B cell (primary cell): ENCODE measurements at places on chromosomes 4 and X. TPM values are rescaled to one million over a fixed set of nuclear protein-coding genes. Genes with fewer than 3 reads are reported as not detected.

DNA sequence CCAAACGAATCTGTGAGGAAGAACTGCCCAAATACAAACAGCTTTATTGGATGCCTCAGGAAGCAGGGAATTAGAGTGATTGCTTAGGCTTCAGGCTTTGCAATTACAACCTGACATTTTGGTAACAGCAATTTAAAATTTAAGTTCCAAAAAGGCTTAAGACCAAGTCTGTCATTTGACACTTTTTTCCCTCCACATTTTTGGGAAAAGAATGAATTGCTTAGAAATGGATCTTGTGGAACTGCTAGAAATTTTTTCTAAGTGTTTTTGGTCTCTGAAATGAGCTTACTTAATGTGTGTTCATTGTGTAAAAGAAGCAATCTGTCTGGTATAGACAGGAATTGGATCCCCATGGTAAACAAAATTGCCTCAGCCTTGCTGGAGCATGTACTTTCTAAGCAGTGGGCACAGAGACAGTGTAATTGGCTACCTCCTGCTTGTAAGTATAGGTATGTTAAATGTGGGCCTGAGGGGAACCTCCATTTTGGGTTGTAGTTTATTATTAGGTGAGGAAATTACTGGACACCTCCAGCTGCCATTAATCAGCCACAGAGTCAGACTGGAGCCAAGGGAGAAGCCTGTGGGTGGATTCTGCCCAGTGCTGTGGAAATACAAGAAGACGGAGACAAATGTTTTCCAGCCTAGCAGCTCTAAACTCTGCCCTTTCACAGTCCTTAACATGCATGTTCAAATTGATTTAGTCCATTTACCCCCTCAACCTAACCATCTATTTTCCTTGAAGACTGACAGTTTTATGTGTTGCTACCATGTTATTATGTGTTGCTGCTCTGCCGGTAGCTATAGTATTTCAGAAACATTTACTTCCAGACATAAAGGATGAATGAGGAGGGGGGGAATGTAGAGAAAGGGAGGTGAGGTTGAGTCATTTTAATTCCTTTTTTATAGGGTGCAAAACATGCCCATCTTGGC, 473.0 kb downstream of the SPRY1 start:
- H3K27me3 ChIP-seq, result no peaks in the 10 kb centered on the region
- DNase-seq, result no peak
- H3K27ac ChIP-seq, result no peak overlapping the region
- H3K4me1 ChIP-seq, result no peaks in the 10 kb centered on the region
- H3K4me3 ChIP-seq, result no peak overlapping the region

DNA sequence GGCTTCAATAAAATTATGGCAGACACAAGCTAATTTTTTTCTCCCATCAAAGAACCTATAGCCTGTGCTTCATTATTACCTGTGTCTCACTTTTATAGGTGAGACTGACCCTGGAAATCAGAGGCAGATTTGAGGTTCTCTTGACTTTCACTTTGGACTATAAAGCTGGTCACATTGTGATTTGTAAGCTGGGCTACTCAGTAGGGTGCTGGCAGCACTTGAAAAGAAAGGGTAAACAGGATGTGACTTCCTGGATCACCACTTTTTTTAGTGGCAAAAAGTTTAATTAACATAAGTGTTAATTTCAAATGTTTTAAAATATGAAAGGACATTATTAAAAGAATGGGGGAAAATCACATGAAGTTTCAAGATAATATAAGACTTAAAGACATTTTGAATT, 50.6 kb upstream of the GATB start:
- no peak overlapping the region for H3K4me3 ChIP-seq
- H3K27ac ChIP-seq, result no peak overlapping the region
- H3K36me3 ChIP-seq, result no peaks in the 10 kb centered on the region
- no peak for DNase-seq

NUDT10 gene
- total RNA-seq, result 0.36 and 0.44 TPM in 2 replicates

NAT8L gene
- total RNA-seq, result 0.25 and 0.34 TPM in 2 replicates

DNA sequence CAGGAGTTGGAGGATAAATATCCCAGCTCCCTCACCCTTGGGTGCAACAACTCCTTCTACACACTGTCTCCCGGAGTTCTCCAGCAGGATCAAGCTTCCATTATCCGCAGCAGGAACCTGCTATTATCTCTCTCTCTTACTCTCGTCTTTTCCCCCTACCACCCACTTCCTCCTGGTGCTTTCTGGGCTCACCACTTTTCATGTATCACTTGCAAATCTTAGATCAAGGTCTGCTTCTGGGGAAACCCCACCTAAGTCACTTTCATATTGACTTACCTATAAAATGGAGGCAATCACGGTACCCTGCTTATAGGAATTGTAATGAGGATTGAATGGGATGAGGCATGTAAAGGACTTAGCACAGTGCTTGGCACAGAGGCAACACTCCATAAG, 589.5 kb downstream of the BCOR start:
- peak; percentile 36 for DNase-seq
- H3K36me3 ChIP-seq, result no peaks in the 10 kb centered on the region
- no peak overlapping the region for H3K4me3 ChIP-seq

GRCh38 chr4:8434251-8435073, 6.1 kb downstream of the ACOX3 start:
- peak overlapping the region; percentile 55 for H3K27ac ChIP-seq
- H3K36me3 ChIP-seq, result peaks cover 2% of the 10 kb centered on the region
- DNase-seq, result no peak
- no peaks in the 10 kb centered on the region for H3K27me3 ChIP-seq
- peaks cover 21% of the 10 kb centered on the region for H3K4me1 ChIP-seq

TMSB15B gene
- 8.6 and 9.0 TPM in 2 replicates for total RNA-seq

DNA sequence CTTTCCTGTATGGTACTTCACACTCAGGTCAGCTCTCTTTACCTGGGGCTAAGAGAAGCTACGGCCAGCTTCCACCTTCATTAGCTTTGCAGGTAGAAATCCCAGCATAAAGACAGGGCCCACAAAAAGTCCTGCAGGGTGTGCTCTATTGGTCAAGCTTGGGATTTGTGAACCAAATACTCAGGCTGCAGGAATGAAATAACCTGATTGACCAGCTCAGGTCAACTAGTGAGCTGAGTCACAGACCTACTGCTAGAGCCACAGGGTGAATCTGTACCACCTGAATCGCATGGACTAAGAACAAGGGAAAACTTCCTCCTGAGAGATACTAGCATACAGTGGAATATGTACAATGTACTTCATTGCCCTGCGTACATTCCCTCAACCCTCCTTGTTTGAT, 172.2 kb downstream of the HHIP start:
- DNase-seq, result no peak
- H3K27me3 ChIP-seq, result no peaks in the 10 kb centered on the region
- H3K36me3 ChIP-seq, result no peaks in the 10 kb centered on the region
- no peak overlapping the region for H3K27ac ChIP-seq
- no peak overlapping the region for H3K4me3 ChIP-seq

DNA sequence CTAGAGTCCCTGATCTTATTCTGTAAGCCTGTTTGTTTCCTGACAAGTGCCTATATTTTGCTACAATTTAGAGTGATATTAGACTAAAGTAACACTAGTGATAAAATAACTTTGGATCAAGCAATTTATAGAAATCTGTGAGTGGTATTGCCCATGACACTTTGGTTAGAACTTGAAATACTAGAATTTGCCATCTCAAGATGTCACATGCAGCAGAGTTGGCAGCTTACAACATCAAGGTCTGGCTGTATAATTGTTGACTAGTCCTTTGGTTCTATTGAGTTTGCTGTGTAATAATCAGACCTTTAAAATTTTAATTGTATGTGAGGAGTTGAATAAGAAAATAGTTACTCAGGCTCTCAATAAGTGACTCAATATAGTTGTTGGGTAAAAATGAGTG, 167.1 kb downstream of the RAPGEF2 start:
- no peaks in the 10 kb centered on the region for H3K36me3 ChIP-seq
- H3K4me1 ChIP-seq, result no peaks in the 10 kb centered on the region
- DNase-seq, result no peak
- no peaks in the 10 kb centered on the region for H3K27me3 ChIP-seq

EPHA5 gene
- not detected in 2 replicates for total RNA-seq

DNA sequence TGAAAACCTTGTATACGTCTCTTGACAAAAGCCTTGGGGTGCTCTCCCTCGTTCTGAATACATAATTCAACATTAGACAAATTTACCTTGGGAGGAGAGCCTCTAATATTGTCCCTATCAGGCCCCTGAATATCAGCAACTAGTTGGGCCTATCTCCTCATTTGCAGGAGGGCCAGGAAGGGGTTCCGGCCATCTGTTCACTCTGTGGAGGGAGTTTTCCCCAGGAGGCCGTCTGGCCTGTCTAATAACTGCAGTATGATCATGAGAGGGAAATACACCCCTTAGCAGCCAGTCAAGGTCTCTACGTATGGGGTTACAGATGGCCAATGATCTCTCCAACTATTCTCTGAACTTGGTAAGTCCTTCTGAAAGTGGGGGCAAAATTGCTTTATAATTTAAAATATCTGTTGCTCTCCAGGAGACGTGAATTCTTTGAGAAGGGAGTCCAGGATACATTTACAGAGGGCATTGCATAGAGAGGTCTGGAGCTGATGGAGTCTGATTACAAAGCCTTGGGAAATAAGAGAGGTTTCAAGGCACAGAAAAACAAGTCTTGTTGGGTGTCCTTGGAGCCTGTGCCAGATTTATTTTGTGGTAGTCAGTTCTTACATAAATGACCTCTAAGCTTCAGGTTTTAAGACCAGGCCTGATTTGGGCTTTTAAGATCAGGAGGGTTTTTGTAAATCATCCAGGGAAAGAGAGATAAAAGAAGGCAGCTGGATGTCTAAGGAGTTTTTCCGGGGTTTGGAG, 48.2 kb upstream of the UXT start:
- no peak for DNase-seq
- H3K4me1 ChIP-seq, result no peaks in the 10 kb centered on the region
- H3K36me3 ChIP-seq, result no peaks in the 10 kb centered on the region

DNA sequence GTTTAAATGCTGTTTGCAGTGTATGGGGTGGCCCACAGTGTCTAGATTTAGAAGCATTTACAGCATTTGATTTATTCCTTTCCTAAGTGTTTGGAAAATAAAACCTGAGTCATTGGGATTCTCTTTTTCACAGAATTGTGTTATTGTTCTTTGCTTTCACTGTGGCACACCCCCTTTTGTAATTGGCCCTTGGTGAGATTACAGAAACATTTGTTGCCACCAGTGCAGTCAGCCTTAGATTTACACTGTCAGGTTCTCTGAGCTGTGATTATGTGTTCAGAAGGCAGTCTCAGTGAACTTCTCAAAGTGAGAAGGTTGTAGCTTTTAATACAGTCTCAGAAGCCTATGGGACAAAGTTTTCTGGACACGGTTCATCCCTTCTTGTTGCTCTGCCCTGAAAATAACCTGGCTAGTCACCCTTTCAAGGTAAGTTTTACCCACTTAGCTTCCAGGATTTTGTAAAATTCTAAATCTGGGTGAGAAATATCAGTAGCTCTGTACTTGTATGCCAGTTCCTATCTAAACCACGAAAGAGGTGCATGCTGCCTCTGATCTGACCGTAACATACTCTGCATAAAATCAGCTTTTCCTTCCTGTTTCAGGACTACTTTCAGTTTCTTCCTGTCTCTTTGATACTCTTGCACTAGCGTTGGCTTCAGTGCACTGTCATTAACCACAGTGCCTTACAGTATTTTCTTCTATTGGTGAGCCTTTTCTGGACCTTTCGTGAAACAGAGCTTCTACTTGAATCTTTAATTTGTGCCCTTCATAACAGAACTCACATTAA, 12.6 kb downstream of the RUFY3 start:
- peak; percentile 81 for DNase-seq
- peak overlapping the region; percentile 57 for H3K4me3 ChIP-seq
- H3K36me3 ChIP-seq, result no peaks in the 10 kb centered on the region

RCHY1 gene
- 33.3 and 34.5 TPM in 2 replicates for total RNA-seq

VCX2 gene
- not detected in 2 replicates for total RNA-seq

DNA sequence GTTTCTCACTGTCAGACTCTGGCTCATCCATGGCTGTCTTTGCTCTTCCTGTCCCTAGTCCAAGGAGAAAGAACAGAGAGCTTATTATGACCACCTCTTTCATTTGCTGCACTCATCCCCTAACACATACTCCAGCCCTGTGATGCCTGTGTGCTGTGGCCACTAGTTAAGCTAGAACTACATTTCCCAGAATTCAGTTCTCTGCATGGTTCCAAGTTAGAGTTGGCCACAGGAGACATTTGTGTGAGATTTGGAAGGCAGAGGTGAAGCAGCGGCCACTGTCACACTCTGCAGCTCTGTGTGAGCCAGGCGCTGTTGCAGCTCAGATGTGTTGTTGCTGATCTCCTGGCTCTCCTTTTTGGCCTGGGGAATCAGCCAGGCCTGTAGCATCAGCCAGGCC, 188.2 kb upstream of the ATP6AP2 start:
- H3K4me3 ChIP-seq, result no peak overlapping the region
- H3K4me1 ChIP-seq, result no peaks in the 10 kb centered on the region
- no peak for DNase-seq
- H3K27me3 ChIP-seq, result no peaks in the 10 kb centered on the region
- no peak overlapping the region for H3K27ac ChIP-seq

SLIT2 gene
- 0.27 TPM in 1 of 2 replicates, not detected in the other for total RNA-seq

DNA sequence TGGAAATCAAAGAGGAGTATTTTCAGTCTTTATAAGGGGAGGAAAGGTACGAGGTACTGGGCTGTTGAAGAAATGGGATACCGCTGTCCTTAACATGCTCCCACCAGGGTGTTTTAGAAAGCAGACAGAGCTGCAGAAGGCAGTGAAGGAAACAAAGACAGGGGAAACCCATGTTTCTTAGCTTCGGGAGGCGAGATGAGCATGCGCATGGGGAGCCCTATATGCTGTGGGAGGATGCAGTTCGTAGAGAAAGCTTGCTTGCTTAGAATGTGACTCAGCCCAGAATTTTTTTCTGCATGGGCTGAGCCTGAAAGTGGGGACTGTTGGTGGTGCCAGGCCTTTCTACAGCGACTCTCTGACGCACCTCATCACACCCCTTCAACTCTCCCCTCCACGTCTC, 28.8 kb upstream of the SCOC start:
- H3K27me3 ChIP-seq, result no peaks in the 10 kb centered on the region
- peaks cover 5% of the 10 kb centered on the region for H3K4me1 ChIP-seq
- H3K27ac ChIP-seq, result no peak overlapping the region
- no peak for DNase-seq
- no peaks in the 10 kb centered on the region for H3K36me3 ChIP-seq

PRPS2 gene
- 30.4 and 31.1 TPM in 2 replicates for total RNA-seq

AKAP14 gene
- total RNA-seq, result not detected in 2 replicates

CLCN4 gene
- total RNA-seq, result 7.7 and 10.0 TPM in 2 replicates

TMPRSS11B gene
- not detected in 2 replicates for total RNA-seq

- DNase-seq, result no peak
- no peak overlapping the region for H3K4me3 ChIP-seq
- H3K36me3 ChIP-seq, result no peaks in the 10 kb centered on the region
- no peak overlapping the region for H3K27ac ChIP-seq
These were observed 38.0 kb upstream of the EMCN start for GRCh38 chr4:100555611-100556337.

GRCh38 chr4:163806653-163807052, 312.2 kb downstream of the TMA16 start:
- H3K27me3 ChIP-seq, result peaks cover 4% of the 10 kb centered on the region
- DNase-seq, result no peak
- no peak overlapping the region for H3K27ac ChIP-seq
- H3K36me3 ChIP-seq, result no peaks in the 10 kb centered on the region
- H3K4me3 ChIP-seq, result no peak overlapping the region
